ENCODE measurements at places on chromosomes 11 and 22.
A peak's percentile ranks its signal among the peaks of the same experiment; 100 is the strongest.

DNA sequence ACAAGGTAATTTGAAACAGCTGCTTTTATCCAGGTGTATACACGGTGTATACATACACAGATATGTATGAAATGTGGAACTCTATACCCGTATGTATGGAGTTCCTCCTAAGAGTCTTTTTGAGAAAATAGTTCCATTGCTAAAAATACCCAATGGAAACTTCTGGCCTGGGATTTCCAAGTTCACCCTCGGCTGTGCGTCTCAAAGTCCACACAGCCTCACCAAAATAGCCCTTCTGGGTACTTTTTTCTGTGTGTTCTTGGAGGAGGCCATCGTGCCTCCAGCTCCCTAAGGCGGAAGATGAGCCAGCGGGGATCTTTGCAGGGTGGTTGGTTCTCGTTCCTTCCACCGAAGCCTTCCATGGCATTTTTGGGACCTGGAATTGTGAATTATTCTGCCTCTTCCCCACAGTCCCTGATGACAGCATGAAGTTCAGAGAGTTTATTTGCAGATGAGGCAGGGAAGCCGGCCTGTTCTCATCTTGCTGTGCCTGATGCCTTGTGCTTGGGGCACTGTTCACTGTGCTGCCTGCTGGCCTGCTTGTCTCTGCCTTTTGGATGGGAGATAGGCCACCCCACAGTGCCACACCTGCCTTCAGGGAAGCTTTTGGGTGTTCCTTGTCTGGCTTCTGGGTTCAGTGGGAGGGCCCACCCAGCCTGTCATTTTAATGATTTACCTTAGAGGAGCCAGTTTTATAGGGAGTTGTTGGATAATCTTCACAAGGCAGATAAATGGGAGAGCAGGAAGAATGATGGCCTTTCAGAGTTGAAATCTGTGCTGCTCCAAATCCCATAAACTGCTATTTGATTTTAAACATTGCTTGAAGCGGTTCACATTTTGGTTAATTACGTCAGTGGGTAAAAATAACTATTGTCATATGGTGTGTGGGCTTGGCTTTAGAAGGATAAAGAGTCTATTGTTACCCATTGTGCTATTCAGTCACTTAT lies 112.7 kb upstream of the OR4B1 start:
- DNase-seq: no peak

- no peak for DNase-seq
Observed at GRCh38 chr22:28917747-28918549, 34.6 kb downstream of the ZNRF3 start.

GRCh38 chr22:48972979-48973693 lies 854.5 kb downstream of the BRD1 start:
- DNase-seq: no peak

DNA sequence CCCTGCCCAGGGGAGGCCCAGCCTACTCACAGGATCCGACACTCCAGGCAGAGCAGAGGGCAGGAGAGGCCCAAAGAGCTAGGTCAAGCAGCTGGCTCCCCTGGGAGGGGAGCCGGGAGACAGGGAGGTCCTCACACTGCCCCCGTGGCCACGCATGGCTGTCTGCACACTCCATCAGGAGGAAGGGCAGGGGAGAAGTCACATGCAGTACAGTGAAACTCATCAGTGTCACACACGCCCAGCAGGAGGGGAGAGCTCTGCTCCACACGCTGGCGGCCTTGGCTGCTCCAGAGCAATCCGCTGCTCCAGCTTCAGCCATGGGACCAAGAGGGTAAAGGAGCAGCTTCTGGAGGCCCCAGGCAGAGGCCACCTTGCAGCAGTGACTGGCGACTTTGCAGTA lies 14.3 kb downstream of the TCIRG1 start:
- DNase-seq: no peak

DNA sequence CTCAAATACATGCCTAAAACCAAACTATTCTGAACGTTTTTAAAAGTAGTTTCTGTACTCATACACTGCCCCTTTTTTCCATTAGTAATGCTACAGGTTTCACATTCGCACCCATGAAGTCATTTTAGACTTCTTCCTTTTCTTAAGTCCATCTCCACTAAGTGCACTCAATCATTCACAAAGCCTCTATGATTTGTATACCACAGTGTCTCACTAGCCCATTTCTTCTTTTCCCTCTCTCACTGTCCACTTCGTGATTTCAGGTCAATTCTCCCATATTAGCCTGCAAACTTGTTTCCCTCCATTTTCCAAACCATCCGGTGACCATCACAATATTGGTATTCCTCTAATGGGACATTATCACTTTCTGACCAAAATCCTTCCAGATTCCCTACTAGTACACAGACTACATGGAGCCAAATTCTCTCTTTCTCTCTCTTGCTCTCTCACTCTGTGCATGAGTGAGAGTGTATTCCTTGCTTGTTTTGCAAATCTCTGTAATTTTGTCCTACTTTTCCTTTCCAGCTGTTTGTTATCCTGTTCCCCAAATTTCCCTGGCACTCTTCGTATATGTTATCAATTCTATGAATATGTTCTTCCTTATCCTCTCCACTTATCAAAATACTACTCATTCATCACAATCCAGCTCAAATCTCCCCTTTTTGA lies 3.4 kb upstream of the ZC3H12C start:
- DNase-seq: peak; percentile 37

DNA sequence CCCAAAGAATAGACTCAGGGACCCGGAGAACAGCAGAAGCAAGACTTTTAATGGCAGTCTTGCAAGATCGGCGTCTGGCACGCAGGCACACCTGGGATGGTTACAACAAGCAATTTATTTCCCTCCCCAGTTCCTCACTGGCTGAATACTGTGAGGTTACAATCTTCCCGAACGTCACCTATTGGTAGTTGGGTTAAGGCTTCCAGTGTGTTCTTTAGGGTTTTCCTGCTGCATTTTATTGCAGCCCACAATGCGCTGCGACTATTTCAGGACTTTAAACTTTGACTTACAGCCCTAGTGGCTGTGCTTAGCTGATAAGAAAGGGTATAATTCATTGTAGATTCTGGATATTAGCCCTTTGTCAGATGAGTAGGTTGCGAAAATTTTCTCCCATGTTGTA lies 11.5 kb upstream of the TRIM68 start:
- no peak for DNase-seq

- DNase-seq: no peak
Observed at GRCh38 chr22:42388130-42388797, 43.9 kb downstream of the NFAM1 start.

DNA sequence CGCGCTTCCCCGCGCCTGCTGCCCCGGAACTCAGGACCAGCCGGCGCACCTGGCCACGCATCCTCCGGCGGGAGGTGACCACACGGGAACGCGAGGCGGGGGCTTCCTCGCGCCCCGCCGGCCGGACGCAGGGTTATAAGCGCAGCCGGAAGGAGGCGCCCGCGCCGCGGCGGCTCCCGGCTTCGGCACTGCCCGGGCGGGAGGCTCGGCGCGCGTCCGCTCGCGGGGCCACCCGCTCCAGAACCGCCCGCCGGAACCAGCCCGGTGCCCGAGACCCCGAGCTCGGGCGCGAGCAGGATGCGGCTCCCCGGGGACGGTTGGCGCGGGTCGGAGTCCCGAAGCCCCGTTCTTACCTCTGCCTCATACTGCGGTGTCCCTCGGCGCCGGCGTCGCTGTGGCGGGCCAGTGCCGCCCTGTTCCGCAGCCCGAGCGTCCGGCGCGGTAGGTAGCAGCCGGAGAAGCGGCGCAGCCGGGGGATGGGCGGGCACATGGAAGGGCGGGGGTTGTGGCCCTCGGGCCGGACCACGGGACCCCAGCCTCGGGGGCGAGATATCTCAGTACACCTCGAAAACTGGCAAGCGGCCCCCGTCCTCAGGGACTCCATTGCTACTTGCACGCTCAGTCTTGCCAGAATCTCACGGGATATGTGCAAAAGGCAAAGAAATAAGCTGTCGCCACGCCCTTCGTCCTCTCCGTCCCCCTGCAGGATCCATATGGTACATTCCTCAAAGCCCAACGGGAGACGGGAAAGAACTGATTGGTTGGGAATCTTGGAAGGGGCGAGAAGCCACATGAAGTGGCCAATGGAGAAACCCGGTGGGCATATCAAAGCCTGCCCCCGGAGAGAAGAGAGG lies 23.1 kb downstream of the MICAL3 start:
- peak; percentile 91 for DNase-seq
